ENCODE measurements at places on chromosomes 16 and 17.

DNA sequence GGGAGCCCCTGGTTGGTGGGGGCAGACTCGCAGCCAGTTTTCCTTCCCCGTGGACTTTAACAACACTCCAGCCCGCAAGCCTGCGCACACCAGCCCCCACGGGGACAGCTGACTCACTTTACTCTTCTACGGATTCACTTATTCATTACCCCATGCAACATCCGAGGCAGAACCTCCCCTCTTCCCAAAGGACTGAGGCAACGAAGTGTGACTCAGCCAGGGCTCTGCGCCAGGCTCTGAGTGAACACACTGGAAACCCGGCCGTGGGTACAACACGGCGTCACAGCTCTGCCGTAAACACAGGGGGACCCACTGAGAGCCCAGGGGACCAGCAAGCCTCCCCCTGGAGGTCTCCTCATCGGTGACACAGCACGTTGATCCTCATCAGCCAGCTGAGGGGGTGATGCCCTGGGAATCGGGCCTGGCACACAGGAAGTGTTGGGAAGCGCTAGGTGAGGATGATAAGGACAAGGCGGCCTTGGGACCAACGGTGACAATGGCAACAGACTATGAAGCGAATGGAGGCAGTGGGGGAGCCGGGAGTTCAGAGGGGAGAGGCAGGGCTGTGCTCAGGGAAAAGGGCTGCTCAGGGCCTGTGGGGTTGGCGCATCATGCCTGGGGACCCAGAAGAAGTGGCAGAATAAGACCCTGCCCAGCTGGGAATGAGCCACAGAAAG is 14.6 kb downstream of the COTL1 start:
- no peak for DNase-seq

DNA sequence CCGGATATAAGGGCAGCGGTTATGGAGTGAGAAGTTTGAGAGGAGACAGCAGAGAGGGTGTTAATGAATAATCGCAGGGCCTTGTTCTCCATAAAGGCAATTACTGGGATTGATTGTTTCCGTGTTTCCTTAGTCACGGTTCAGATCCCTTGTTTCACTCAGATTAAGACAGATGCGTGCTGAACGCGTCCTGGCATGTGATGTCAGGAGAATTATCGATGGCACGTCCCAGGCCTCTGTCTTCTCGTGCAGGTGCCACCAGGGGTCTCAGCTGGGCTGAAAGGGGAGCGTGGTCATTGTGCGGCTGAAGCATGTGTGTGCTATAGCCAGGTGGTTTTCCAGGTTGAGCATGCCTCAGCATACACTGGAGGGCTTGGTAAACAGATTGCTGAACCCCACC is 142.4 kb upstream of the NOL11 start:
- no peak for DNase-seq

GRCh38 chr16:83724585-83724984 is 83.2 kb upstream of the HSBP1 start:
- no peak for DNase-seq

GRCh38 chr17:28173031-28173561 is 130.6 kb downstream of the NLK start:
- DNase-seq: no peak

- DNase-seq: no peak
These were observed 20.4 kb upstream of the CDYL2 start for GRCh38 chr16:80824623-80825364.

DNA sequence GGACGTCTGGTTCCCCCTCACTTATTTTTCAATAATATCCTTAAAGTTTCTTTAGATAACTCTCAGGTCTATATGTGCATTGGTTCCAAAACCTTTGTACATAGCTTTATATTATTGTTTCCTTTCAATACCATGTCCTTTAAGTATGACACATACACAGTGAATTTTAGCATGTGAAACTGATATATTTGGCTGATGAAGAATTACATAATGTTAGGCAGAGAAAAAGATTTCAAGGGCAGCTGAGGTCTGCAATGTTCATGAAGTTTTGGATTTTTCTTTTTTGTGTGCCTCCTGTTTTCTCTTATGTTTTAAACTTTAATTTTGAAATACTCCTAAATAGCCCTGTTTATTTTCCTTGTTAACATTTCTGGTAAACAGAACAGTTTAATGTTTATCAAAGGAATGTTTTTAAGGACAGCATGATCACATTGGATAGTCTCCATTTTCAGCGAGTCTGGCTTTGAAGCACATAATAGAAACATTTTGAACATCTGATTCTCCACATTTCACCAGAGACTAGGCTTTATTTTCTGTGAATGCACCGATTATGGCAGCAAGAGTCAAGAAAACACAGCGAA is 32.9 kb upstream of the FBXO47 start:
- no peak for DNase-seq

- DNase-seq: no peak
These were observed 4.0 kb upstream of the NPRL3 start for GRCh38 chr16:142405-142967.

- no peak for DNase-seq
These were observed 13.1 kb downstream of the MPHOSPH6 start for GRCh38 chr16:82156761-82157533.

DNA sequence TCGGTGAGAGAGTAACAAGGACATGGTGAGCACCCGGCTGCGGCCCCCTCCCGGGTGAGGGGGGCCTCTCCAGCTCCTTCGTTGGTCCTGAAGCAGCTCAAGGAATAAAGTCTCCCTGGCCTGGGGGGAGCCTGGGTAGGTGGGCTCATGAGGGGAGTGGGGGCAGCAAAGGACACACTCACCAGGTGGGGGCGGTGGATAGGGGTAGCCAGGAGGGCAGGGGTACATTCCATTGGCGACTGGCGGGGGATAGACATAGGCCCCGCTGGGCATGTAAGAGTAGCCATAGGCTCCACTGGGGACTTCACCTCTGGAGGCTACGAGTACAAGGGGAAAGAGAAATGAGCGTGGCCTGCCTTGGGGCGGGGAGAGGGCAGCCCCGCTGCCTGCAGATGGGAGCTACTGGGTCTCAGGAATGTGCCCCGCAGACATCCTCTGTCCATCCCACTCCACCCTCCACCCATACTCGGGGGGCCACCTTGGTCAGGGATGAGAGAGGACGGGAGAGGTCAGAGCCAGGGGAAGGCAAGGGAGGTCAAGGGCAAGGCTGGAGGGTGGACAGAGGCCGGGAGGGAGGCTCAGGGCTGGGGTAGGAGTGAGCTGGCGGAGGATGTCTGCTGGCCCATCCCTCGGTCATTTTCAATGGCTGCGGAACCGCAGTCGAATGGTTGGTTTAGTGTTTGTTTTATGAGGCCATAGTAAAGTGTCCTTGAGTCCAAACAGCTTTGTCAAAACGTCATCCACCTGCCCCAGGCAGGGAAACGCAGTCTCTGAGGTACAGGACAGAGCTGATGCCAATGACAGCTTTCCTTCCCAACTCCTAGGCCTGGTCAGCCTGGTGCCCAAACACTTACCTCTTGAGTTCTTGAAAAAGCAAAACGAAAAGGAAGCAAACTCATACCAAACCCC is 3.7 kb upstream of the UNC13D start:
- no peak for DNase-seq

GRCh38 chr16:65023802-65024201 is 98.1 kb downstream of the CDH11 start:
- DNase-seq: no peak

DNA sequence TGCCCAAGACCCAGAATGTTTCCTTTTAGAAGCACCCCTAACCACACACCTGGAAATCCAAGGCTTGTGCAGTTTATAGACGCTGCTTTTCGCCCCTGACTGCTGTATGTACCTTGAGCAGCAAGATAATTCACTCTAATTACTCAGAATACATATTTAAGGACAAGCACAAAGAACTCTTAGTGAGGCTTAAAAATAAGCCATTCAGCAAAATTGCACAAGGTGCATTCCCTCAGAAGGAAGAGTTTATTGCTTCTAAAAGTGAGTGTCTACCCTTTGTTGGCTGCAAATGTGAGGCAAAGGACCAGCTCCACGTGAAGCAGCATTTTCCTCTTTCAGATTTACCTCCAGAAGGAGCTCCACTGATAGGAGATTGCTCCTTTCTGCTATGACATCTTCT is 208.4 kb downstream of the RBFOX1 start:
- DNase-seq: no peak

- DNase-seq: peak; percentile 86
These were observed at the start of gene RDM1 for GRCh38 chr17:35930211-35931065. Gene RDM1, minus strand, starts transcription at chr17:35930773. Its CDS starts 46 bp downstream, at chr17:35930727.

DNA sequence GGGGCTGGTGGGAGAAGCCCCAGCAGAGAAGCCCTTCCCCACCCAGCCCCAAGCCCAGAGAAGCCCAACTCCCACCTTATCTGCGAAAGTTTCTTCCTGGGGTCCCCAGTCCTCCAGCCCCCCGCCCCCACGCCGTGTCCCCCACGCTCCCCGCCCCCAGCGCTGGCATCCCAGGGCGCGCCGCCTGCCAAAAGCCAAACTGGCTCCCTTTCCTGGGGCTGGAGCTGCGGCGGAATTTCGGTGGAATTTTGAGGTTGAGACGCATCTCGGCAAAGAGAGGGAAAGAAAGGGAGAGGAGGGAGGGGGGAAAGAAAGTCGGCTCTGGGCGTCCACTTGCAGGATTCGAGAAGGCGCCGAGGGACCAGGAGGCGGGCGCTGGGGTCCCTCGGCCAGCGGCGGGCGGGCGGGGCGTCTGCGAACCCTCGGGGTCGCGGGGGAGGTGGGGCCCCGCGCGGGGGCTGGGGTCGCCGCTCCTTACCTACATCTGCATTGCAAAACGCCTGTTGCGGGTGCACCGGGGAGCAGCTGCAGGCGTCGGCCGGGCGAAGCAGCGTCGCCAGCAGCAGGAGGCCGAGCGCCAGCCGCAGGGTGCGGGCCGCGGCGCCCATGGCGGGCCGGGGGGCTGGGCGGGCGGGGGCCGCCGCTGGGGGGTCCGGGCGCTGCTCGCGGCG is 571 bp downstream of the TIMP2 start:
- no peak for DNase-seq

- DNase-seq: no peak
These were observed 238.7 kb downstream of the HAPSTR1 start for GRCh38 chr16:9330095-9330494.

GRCh38 chr17:62880120-62880519 is 72.0 kb upstream of the MARCHF10 start:
- no peak for DNase-seq

DNA sequence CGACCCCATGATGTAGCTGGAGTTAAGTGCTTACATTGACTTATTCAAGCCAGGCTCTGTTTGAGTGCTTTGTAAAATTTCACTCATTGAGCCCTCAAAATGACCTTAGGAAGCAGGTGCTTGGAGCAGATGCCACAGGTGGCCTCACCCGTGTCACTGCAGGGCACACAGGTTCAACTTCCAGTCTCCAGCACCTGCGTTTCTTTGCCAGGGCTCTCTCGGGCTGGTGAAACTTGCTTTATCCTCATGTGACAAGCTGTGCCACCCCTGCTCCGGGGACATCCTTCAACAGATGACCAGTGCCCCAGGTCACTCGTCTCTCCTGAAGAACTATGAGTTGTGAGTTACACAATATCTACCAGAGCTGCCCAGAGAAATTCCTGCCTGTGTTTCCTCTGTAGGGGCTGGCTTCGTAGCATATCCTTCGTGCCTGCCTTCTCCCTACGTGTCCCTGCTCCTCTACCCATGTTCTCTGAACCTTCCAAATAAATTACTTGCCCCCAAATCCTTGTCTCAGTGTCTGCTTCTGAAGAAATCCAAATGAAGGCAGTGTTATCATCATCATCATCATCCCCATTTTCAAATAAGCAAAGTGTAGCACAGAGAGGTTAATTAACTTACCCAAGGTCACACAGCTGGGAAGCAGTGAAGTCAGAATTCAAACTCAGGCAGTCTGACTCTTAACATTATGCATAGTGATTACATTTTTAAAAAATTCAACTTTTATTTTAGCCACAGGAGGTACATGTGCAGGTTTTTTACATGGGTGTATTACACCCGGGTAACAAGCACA is 352.5 kb downstream of the NPIPA8 start:
- DNase-seq: no peak

DNA sequence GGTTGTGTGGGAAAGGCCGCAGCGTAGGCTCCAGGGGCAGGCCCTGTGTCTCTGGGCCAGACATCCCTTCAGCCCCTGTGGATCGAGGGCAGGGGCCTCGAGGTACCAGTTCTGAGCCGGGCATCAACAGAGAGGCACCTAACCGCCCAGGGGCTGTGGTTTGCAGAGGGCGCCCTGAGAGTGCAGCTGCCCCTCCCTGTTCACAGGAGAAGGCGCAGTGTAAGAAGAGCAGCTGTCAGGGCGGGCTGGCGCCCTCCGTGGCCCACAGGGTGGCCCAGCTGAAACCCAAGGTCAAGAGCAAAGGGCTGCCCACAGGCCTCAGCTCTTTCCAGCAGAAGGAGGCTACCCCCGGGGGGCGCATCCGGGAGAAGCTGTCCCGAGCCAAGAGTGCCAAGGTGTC is 56.5 kb downstream of the ACTG1 start:
- no peak for DNase-seq

DNA sequence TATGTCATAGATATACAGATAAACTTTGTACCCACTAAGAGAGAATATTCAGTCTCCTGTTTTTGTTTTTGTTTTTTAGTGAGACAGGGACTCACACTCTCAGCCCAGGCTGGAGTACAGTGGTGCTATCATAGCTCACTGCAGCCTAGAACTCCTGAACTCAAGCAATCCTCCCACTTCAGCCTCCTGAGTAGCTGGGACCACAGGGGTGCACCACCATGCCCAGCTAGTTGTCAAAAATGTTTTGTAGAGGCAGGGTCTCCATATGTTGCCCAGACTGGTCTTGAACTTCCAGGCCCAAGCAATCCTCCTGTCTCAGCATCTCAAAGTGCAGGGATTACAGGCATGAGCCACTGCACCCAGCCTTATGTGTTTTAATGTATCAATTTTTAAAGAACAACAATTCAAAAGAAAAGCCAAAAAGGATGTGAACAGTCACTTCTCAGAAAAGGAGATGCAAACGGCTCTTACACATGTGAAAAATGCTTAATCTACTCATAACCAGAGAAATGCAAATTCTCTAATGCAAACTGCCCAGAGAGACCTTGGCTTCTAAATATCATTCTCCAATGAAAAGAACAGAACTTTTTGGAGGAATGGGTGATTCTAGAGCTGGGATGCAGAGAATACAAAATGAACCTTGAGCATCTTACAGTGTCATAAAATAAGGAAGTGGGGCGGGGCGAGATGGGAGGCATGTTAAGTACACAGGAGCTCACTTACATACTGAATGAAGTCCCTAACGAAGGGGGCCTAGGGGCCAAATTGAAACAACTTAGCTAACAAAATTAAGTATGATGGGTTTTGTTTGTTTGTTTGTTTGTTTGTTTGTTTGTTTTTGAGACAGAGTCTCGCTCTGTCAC is 7.3 kb upstream of the CMTM3 start:
- DNase-seq: no peak

GRCh38 chr16:84427553-84427952 is 59.2 kb downstream of the ATP2C2 start:
- no peak for DNase-seq

- no peak for DNase-seq
These were observed 136.4 kb upstream of the TMEM97 start for GRCh38 chr17:28182559-28182958.

GRCh38 chr17:520447-521182 is 168.0 kb upstream of the RPH3AL start:
- DNase-seq: no peak

All from stimulated activated CD4-positive, alpha-beta T cell treated with anti-CD3 and anti-CD28 coated beads, Interleukin-4, amount 100 ng/mL, for 48 hours (primary cell).